Foreskin keratinocyte (primary cell): ENCODE measurements at places on chromosomes 3 and 15. TPM values are rescaled to one million over a fixed set of nuclear protein-coding genes. Genes with fewer than 3 reads are reported as not detected.

GRCh38 chr3:14480207-14481017 lies 59.7 kb downstream of the GRIP2 start:
- peak; percentile 96 for DNase-seq

DNA sequence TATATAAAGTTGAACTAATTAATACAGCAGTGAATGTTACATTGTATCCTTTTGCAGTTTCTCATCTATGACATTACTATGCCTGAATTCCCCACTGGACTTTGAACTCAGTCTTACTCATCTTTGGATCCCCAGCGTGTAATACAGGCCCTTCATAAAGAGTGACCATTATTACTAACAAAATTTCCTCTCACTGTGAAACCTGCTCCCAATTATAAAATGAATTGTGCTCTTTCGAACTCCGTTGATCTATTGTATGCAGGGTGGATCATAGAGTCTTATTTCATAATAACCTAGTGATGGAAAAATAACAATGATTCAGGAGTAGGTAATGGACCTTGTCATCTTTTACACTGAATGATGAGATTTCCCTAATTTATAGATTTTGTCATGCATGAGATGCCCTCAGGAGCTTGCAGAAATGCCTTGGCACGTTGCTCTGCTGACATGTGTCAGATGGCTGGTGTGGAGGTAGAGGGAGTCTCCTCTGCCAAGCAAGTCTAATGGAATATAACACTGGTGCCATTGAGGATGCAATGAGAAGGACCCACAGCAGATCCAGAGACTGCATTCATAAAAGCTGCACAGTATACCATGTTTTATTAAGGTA lies 25.5 kb downstream of the B3GNT5 start:
- peak; percentile 84 for DNase-seq

- no peak for DNase-seq
Observed at GRCh38 chr3:170493712-170494182, 75.1 kb downstream of the CLDN11 start.

The TMEM62 gene
- total RNA-seq: 11.3 and 14.1 TPM in 2 replicates

- no peak for DNase-seq
Observed at GRCh38 chr15:101469520-101470288, 19.8 kb downstream of the PCSK6 start.

The GATA2 gene
- not detected in 2 replicates for total RNA-seq

The DAZL gene
- total RNA-seq: not detected in 2 replicates

GRCh38 chr3:158808697-158809096 lies 6.8 kb downstream of the MFSD1 start:
- DNase-seq: peak; percentile 85

- no peak for DNase-seq
Observed at GRCh38 chr3:185292238-185292637, 38.4 kb upstream of the EHHADH start.

The CA12 gene
- 21.6 and 32.3 TPM in 2 replicates for total RNA-seq

- no peak for DNase-seq
Observed at GRCh38 chr15:31824024-31824423, 206.3 kb upstream of the CHRNA7 start.

DNA sequence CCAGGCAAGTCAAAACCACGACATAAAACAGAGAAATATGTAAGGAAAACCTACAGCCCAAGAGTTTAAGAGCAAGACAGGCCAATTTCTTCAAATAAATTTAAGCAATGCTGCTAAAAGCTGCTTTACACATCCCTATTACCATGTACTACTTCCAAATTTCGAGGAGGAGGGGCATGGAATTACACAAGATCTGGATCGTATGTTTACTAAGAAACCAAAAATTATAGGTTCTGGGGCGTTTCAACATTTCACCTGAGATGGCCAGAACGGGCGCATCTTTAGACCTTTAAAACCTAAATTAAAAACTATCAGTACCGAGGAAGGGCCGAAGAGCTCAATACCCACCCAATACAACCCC lies 664 bp upstream of the NR2C2 start:
- no peak for DNase-seq

- DNase-seq: no peak
Observed at GRCh38 chr15:60869851-60870250, 359.3 kb downstream of the RORA start.

GRCh38 chr3:40780291-40780924 lies 255.6 kb downstream of the ZNF621 start:
- DNase-seq: peak; percentile 28

DNA sequence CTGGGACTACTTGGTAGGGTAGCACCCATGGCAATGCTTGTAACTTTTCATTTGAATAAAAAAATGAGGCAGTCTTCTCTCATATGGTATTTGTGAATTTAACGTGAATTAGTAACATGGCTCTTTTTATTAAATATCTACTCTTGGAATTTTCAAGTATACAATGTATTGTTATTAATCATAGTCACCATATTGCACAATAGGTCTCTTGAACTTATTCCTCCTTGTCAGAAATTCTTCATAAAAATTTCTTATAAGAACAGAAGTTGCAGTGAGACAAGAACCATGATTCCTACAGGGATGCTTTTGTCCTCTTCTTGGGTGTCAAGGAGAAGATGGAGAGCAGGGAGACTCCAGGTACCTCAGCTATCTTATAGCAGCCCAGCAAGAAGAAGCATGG lies 203.8 kb upstream of the FEZF2 start:
- DNase-seq: no peak

The ALPK3 gene
- 0.11 and 0.34 TPM in 2 replicates for total RNA-seq
